ENCODE measurements at places on chromosomes 1 and 21.

GRCh38 chr1:53376742-53377437 lies 49.0 kb upstream of the LRP8 start:
- DNase-seq, result peak; percentile 10

DNA sequence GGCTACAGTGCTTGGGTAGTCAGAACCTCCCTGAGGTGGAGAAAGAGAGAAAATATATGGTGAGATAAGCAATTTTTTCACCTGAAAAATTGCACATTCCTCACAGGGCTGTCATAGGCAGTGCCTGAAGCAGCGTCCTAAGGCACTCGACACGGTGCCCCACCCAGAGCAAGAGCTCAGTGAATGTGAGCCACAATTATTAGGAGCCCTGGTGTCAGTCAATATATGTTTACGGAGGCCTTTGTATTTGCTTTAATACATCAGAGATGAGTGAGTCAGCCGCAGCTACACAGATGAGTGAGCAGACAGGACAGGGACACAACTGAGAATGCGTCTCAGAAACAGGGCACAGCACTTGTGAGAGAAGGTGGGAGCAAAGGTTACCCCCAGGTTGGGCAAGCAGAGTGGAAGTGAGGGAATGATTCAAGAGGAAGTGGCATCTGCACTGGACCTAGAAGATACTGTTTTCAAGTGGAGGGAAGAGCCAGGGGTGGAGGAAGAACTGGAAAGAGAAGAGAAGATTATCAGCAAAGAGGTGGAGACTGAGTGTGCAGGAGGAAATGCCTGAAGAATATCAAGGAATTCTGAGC lies 5.2 kb upstream of the PIGC start:
- no peak for DNase-seq

DNA sequence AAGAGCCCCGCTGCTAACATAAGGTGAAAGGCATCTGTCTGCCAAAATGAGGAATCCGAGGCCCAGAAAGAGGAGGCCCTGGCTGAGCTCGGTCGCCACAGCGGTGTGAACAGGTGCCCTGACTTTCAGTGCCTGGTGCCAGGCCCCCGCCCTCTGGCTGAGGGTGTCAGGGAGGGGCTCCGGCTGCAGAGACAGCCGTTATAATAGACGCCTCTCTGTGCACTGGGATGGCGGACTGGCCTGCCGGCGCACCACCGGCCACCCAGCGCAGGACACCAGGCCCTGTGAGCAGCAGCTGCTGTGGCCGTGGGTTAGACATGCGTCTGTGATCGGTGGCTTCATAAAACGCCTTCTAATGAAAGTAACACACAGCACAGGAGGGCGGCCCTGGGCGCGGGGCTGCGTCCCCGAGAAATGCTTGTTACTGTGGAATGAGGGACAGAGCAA lies 51.4 kb upstream of the ACTRT2 start:
- DNase-seq, result no peak

GRCh38 chr1:225736437-225737098 lies 41.1 kb upstream of the SRP9 start:
- DNase-seq, result no peak

DNA sequence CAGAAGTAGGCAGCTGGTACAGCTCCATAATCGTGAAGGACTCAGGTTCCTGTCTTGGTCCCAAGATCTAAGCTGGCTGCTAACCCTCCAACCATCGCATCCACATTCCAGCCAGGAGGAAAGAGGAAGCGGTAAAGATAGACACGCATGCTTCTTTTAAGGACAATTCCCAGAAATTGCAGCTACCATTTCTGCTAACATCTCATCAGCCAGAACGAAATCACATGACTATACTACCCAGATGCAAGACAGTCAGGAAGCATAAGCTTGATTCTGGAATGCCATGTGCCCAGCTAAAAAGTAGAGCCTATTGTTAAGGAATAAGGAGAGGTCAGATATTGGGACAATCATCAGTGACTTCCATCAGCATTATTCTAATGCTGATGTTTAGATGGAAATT lies 110.4 kb downstream of the EPHB2 start:
- DNase-seq, result no peak

DNA sequence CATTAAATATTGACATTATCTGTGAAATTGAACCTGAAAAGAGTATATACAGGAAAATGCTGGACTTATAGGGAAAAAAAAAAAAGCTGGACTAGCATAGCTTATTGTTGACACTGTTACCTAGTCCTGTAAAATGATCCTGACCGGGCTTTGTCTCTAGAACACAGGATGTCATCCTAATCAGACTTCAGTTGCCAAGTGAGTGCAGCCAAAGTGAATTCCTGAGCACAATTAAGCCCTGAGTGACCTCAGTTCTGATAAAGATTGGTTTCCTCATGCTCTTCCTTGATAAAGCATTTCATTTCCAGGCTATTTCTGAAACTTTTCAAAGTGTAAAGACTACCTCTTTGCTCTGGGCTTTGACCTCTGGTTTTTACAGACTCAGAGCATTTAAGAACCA lies 19.8 kb downstream of the SELP start:
- DNase-seq, result no peak

DNA sequence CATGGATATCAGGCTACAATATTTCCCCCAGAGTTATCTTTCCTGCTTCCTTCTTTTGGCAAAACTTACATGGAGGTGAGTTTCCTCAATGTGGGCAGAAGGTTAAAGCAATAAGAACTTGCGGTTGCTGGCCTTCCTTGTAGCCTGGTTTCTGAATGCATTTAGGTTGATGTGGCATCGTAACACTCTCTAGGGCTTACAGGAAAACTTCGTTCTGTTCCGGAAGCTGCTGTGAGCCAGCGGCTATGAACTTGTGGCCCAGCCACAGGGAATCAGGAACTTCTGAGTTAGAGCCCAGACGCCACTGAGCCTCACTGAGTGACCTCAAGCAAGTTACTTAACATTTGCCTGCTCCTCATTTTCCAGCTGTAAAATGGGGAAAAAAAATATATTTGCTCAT lies 623.4 kb upstream of the ADAMTS5 start:
- DNase-seq, result no peak

DNA sequence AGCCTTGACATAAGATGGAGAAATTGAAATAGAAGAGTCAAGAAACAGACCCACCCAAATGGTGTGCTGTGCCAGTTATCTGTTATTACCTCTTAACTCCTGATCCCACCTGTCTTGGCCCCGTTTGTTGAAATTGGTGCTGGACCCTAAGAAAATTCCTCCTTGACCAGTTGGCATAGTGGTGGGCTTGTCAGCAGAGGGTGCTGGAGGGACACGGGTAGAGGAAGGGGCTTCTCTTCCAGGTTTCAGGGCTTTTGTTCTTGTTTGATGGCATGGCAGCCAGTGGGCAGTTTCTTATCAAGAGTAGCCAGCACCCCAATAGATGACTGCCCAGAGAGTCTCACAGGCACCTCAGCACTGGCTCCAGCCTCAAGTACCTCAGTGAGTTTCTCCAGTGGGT lies 51.6 kb downstream of the PCBP3 start:
- DNase-seq, result no peak

DNA sequence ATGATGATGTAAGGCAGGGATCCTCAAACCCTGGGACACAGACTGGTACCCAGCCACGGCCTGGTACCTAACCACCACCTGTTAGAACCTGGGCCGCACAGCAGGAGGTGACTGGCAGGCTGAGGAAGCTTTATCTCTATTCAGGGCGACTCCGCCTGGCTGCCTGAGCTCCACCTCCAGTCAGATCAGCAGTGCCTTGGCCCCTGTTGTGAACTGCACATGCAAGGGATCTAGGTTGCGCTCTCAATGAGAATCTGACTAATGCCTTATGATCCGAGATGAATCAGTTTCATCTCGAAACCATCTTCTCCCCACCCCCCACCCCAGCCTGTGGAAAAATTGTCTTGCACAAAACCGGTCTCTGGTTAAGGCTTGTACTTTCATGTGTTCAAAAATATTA lies 4.2 kb downstream of the RNPC3 start:
- DNase-seq, result peak; percentile 18

DNA sequence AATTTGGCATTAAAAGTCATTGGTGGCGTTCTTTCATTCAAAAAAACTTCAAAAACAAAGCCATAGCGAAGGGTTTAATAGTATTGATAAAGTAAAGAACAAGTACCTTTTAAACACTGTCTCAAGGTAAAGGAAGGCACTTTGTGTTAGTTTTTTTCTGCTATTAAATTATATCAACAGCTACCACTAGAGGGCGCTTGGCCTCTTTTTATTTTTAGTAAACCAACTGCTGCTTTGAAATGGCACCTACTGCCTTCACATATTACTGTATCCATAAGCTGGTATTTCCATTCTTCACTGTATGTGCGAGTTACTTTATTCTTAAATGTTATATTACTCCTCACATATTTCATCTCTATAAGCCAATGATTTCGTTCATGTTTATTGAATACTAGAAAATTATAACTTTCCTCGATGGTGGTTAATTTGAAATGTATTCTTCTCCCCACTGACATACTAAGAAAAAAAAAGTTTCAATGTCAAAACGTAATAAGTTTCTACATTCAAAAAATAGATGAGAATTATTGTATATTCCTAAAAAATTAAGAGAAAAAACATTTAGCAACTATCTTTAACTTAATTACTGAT lies 125.7 kb upstream of the CXADR start:
- peak; percentile 27 for DNase-seq

DNA sequence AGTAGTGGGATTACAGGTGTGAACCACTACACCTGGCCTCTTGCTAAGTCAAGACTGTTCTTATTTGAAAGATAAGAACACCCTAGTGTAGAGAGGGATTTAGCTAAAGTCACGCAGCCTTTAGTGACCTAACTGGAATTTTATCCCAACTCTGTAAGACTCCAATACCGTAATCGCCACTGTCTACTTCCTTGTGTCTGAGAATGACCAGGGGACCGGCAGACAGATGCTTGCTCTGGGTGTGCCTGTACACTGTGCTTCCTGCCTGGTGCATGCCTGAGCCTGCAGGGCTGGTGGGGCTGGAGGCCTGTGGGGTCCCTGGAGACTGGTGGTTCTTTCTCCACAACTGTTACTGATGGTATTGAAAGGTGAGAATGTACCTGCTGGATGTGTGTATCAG lies 15.3 kb downstream of the MFSD2A start:
- DNase-seq, result no peak

- DNase-seq, result no peak
Measured at GRCh38 chr1:97996880-97997279, 76.0 kb upstream of the DPYD start.

DNA sequence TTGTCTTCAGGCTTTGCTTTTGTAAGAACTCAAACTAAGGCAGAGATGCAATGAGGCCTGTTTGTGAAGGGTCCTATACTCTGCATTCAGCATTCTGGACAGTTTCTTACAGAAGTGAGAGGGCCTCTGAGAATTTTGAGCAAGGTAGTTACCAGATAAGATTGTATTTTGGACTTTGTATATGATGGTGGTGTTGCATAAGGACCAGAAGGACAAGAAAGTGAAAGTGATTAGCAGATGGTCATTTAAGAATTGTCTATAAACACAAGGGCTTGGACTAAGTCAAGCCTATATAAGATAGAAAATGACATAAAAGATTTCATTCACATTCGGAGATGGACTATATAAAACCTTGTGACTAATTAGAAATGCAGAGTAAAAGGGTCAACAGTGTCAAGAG lies 537.0 kb downstream of the PTBP2 start:
- DNase-seq, result no peak

GRCh38 chr1:109799445-109799844 lies 35.7 kb upstream of the EPS8L3 start:
- no peak for DNase-seq

- DNase-seq, result no peak
Measured at GRCh38 chr1:72397786-72398185, 115.4 kb upstream of the NEGR1 start.

- DNase-seq, result no peak
Measured at GRCh38 chr1:2777424-2778219, 23.9 kb downstream of the TTC34 start.

All from activated CD8-positive, alpha-beta memory T cell treated with anti-CD3 and anti-CD28 coated beads, Interleukin-2, amount 50 U/mL, for 4 hours (primary cell).